ENCODE measurements at places on chromosomes 3 and 15.

DNA sequence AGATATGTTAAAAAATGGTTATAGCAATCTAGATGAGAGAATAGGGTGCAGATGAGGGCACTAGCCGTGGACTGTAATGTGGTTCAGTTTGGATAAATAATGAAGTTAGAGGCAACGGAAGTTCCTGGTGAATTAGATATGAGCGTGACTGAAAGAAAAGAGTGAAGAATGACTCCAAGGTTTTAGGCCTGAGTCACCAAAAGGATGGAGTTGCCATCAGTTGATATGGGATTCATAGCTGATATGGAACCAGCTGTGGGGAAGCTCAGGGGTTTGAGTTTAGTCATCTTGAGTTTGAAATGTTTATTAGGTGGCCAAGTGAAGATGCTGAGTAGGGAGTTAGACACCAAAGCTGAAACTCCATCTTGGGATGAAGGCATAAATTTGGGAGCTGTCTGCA, 66.2 kb downstream of the SSR3 start:
- no peak for DNase-seq

DNA sequence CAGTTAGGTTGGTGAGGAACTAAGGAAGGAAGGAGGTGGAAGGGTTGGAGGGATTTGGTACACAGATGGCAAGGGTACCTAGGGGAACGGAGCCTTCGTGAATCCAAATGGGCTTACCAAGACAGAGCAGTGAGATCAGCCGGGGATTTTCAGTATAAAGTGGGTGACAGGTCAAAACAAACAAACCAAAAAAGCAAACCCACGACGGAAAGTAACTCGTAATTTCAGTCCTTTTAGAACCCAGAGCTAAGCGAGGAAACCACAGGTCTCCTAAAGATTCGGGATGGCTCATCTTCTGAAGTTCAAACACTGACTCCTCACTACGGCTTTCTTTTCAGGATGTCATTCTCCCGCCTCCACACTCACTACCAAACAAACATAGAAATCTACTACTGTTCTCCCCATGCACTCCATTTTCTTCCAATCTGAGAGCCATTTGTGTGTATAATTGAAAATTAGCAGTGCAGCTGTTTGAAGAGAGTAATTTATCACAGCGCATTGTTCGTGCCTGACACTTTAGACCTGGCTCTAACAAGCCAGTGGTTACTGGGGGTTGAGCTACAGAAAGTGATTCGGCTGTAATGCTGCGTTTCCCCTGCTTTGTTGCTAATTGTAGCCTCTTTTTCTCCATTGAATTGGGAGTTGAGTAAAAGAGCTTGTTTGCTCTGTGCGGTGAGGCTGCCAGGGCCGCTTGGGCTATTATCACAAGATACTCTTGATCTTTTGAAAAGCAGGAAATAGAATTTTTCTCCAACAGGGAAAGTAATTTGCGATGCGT, 64.7 kb upstream of the CCDC39 start:
- DNase-seq: no peak

DNA sequence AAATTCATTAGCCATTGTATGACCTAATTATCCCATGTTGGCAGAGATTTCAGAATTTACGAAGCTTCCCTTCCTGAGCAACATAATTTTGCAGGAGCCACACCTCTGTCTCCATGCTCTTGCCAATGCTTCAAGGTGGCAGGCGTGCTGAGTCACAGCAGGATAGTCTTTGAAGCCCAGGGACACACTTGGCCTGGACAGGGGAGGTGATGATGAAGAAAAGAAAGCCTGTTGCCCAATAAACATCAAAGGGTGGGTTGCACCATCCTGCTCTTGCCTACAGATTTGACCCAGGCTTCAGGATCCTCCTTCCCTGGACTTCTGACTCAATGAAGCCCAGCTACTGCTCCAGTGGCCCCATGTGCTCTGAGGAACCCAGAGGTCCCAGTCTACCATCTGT, 117.1 kb downstream of the MINAR1 start:
- DNase-seq: no peak

DNA sequence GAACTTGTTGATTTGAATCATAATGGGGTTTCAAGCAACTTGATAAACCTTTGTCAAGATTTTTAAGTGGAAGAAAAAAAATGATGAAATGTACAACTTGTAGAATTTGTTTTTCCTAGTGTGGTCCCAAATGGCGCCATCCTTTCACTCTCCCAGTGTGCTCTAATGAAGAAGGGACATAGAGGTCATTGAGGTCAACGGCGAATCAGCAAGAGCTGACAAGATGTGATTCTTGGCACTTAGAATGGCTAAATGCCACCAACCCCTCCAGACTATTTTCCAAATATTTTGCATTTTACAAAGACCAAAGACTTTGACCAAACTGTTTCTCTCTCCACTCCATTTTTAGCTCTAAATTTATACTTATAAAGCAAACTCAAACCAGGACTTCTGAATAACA, 320.2 kb upstream of the MME start:
- DNase-seq: no peak

GRCh38 chr15:81924729-81925128, 121.1 kb downstream of the MEX3B start:
- DNase-seq: no peak

GRCh38 chr3:163541629-163542028, 1536.7 kb downstream of the SI start:
- no peak for DNase-seq

- no peak for DNase-seq
Measured at GRCh38 chr3:61409638-61410037, 151.7 kb upstream of the PTPRG start.

DNA sequence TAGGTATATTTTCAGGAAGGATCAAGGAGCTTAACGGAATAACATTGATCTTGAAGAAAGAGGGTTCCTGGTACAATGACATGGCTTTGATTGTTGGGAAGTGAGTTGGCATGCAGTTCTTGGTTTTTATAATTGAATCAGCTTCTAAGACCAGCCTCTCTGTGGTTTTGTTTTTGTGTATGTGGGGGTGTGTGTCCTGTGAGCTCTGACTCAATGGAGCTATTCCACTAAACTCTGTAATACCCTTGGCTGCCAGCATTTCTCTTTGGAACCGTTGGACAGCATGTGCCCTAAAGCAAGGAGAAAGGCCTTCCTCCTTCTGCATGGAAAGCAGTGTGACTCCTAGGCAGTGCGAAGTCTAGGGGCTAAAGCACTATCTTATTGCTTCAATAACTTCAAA, 124.8 kb downstream of the EDEM1 start:
- DNase-seq: no peak

DNA sequence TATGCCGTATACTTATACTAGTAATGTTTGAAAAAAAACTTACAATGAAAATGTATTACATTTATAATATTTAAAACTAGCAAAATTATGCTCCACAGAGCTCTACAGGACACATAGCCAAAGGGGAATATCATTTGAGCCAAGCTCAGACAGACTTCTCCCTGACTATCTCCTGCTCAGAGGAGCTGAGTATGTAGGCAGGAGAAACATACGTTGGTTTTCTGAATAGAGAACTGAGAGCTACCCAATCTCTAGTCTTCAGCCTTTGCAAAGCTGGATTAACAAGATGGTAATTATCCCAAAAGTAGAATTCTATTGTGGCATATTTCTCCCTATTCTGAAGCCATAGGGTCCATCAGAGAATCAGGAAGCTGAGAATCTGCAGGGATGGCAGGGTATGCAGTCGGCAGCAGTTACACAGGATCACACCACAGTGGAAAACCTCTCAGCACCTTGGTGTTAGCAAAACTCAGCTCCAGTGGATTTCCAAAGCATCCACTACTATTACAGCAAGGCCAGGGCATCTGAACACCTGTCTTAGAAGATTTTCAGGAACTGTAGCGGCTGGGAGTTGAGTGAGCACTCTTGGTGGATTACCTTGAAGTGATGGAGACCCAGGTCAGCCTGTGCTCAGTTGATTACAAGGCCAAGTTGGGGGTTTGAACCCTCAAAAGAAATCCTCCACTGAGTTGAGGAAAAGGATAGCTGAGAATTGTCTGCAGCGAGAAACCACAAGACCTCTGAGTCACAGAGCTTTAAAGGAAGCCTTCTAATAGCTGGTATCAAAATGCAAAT, 30.1 kb downstream of the GPR15 start:
- DNase-seq: peak; percentile 48

DNA sequence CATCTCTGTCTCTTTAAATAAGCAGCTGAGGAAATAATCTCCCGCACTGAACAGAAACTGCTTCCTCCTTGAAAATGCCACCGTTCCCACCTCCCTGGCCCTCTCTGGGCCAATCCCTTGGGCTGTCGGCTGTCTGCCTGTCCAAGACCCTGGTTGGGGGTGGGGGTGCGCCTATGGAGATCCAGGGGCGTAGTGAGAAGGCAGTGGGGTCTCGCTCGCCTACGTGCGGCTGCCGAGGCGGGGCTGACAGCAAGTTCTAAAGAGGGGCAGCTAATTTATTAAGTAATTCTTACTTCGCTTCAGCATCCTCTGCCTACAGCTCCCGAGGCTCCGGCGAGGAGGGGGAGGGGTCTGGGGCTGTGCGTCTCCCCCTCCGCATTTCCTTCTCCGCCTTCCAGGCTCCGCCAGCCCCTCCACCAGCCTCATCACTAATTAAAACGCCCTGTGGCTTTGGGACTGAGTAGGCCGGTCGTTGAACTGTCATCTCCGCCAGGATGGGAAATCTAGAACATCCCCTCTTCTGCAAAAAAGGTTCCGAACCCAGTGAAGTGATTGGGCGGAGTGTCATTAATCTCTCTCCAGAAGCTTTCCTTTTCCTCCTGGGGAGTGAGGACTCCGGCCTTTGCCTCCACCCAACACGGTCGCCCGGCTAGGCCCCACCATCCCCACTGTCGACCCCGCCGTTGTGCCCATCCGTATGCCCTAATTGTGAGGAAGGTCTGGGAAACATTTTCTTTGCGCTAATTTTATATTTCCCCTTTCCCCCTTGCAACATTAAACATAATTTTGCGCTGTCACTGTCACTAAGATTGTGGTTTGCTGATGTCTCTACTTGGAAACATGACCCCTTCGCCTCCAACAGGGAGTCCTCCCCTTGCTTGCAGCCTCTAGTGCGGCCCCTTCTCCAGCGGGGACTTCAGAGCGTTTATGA, 16.9 kb downstream of the NR2F2 start:
- no peak for DNase-seq

DNA sequence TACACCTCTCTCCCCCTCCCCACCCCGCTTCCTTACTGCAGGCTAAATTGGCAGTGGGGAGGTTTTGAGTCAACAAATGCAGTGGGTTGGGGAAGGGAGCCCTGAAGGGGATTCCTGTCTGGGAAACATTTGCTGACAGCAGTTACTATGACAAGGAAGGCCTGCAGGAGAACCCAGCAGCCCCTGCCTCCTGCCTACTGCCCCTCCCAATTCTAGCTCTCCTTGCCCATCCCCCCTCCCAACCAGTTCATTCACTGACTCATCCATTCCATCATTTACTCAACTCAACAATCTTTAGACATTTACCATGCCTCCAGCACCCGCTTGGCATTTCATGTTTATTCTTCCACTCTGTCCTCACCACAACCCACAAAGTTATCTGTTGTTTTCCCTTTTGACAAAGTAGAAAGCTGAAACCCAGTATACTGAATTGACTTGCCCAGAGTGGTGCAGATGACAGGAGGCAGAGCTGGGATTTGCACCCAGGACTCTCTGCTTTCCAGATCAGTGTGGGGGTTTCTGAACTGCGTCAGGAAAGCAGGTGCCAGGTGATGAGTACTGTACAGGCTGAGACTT, 75.0 kb downstream of the MAGEF1 start:
- DNase-seq: peak; percentile 74

DNA sequence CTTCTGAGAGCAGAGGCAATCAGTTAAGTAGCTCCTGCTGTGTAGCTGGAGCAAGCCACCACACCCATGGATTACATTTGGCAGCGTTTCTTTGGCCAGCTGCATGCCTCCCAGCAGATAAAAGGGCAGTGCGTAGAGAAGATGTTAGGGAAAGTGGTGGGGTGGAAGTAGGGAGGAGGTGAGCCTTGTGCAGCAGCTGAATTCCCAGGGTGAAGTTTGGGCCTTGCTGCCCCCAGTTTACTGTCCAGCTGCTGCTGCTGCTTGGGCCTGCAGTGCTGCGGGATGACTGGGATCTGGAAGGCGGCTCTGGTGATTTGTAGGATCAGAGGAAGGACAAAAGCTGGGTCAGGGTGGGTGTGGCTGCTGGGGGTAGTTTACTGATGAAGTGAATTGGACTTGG, 318.7 kb upstream of the C2CD4B start:
- no peak for DNase-seq

DNA sequence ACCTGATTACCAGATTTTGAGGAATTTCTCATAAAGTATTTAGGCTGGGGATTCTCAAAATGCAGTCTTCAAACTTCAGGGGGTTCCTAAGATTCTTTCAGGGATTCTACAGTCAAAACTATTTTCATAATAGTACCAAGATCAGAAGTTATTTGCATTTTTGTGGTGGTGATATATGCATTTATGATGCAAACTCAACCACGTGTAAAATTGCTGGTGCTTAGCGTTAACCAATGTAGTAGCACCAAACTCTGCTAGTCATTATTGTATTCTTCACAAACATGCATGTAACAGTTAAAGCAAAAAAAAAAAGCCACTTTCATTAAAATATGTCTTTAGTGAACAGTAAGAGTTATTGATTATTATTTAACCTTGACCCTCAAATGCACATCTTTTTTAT, 274.9 kb upstream of the DNAJC19 start:
- peak; percentile 3 for DNase-seq

GRCh38 chr3:52196977-52197376, 983 bp upstream of the ALAS1 start:
- DNase-seq: no peak

- DNase-seq: no peak
Measured at GRCh38 chr3:57918123-57918837, 89.9 kb upstream of the FLNB start.

DNA sequence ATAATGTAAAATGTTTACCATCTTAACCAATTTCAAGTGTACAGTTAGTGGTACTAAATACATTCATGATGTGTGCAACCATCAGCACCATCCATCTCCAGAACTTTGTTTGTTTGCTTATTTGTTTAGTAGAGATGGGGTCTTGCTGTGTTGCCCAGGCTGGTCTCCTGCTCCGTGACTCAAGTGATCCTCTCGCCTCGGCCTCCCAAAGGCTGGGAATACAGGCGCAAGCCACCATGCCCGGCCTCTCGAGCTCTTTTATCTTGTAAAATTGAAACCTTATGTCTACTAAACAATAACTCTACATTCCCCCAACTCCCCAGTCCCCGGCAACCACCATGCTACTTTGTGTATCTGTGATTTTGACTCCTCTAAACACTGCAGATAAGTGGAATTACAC, 31.9 kb downstream of the FBXO45 start:
- DNase-seq: no peak

GRCh38 chr3:178586076-178586475, 49.8 kb downstream of the KCNMB2 start:
- no peak for DNase-seq

DNA sequence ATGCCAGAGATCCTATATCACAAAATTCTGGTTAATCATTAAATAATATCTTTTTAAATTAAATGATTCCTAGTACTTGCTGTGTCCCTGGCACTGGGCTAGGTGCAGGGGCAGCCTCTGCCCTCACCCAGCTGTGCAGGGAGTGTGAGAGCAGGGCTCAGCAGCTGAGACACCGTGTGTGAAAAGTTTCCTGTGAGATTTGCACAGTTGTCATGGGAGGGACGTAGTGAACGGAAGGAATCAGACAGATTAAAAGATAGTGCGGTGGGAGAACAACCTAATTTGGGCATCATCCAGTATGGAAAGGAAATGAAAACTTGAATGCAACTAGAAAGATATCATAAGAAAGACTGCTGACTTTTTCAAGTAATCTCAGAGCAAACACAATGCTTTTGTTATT, 204.1 kb downstream of the SSR3 start:
- no peak for DNase-seq

GRCh38 chr3:177190756-177191681, 6.3 kb downstream of the TBL1XR1 start:
- DNase-seq: no peak
